Stimulated activated CD8-positive, alpha-beta memory T cell treated with anti-CD3 and anti-CD28 coated beads, Interleukin-7, amount 100 ng/mL, for 1 hour (primary cell): ENCODE measurements at places on chromosomes 1 and 21.
A peak's percentile ranks its signal among the peaks of the same experiment; 100 is the strongest.

GRCh38 chr1:23529146-23530086 is 1.6 kb downstream of the E2F2 start:
- DNase-seq = no peak

DNA sequence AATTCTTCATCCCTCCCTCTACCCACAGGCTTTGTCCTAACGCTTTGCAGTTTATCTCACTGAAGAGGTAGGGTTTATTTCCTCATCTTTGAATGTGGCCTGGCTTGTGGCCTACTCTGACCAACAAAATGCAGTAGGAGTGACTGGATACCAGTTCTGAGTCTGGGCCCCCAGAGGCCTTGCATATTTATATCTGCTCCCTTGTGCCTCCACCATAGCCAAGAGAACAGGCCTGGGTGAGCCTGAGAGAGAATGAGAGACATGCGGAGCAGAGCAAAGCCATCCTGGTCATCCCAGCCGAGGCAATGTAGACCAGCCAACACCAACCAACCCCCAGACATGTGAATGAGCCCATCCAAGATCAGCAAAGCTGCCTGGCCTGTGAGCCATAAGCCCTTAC is 30.3 kb downstream of the SMIM12 start:
- no peak for DNase-seq

DNA sequence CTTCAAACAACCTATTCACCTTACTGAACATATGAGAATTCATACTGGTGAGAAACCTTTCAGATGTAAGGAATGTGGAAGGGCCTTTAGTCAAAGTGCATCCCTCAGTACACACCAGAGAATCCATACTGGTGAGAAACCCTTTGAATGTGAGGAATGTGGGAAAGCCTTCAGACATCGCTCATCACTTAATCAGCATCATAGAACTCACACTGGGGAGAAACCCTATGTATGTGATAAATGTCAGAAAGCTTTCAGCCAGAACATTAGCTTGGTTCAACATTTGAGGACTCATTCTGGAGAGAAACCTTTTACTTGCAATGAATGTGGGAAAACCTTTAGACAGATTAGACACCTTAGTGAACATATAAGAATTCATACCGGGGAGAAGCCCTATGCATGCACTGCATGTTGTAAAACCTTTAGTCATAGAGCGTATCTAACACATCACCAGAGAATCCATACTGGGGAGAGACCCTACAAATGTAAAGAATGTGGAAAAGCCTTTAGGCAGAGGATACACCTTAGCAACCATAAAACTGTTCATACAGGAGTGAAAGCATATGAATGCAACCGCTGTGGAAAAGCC is 13.2 kb upstream of the EXO5 start:
- no peak for DNase-seq

DNA sequence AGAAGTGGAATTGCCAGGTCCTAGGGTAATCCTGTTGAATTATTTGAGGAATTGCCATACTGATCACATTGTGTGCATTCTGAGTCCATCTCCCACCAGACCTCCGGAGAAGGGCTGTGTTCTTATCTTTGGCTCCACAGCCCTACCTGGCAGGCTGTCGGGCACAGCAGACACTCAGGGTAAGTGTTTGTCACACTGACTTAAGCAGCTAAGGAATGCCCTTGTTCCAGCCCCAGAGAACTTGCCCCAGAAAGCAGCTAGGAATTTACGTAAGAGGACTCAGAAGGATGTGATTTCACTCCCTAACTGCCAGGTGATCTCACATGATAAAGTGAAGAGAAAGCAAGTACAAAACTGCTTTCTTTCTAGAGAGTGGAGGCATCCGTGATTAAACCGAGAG is 21.0 kb downstream of the VASH2 start:
- DNase-seq = no peak

DNA sequence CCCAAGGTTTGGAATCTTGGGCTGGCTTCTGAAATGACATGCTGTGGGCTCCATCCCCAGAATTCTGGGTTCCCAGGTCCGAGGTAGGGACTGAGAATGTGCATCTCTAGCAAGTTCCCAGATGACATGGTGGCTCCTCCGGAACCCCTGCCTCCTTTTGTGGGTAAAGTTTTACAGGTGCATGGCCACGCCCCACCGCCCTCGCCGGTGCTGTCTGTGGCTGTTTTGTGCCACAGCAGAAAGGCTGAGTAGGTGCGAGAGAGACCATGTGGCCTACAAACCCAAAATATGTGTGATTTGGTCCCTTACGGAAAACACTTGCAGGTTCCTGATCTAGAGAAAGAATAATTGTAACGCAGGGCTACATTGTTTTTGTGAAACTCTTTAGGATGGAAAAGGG is 30.9 kb downstream of the SKI start:
- DNase-seq = peak; percentile 36

- DNase-seq = no peak
Observed at GRCh38 chr1:211551638-211552460, 27.1 kb downstream of the SLC30A1 start.
